ENCODE measurements at places on chromosomes 13 and 19. TPM values are rescaled to one million over a fixed set of nuclear protein-coding genes. Genes with fewer than 3 reads are reported as not detected.

Gene FFAR2
- total RNA-seq = not detected

Gene CDADC1
- total RNA-seq = 10.1 TPM

Gene TSHZ3
- total RNA-seq = 2.4 TPM

Gene LILRA1
- total RNA-seq = not detected

Gene CYP4F8
- total RNA-seq = not detected

Gene C19orf85
- total RNA-seq = not detected

Gene FFAR3
- total RNA-seq = 0.21 TPM

Gene ADGRE2
- total RNA-seq = 0.70 TPM

Gene ADAT3
- total RNA-seq = 4.9 TPM

Gene COL4A2
- 149 TPM for total RNA-seq

Gene CLC
- total RNA-seq = not detected

Gene FUT1
- 0.03 TPM for total RNA-seq

Gene ONECUT3
- not detected for total RNA-seq

Gene GSX1
- total RNA-seq = not detected

Gene CLEC17A
- total RNA-seq = not detected

Gene TPGS1
- total RNA-seq = 16.5 TPM

Gene ANKRD24
- 0.29 TPM for total RNA-seq

Gene PSG2
- not detected for total RNA-seq

Gene APOE
- total RNA-seq = 13.6 TPM

Gene RB1
- 16.2 TPM for total RNA-seq

Gene ZNF613
- total RNA-seq = 1.3 TPM

Gene MBD3
- total RNA-seq = 44.0 TPM

Gene GZMM
- total RNA-seq = 0.38 TPM

Gene C1QTNF9B
- total RNA-seq = not detected

Gene HSD11B1L
- total RNA-seq = 4.5 TPM

Gene COL4A1
- 93.4 TPM for total RNA-seq

Gene ZNF490
- total RNA-seq = not detected

Gene PSG4
- total RNA-seq = 0.71 TPM

Gene KLF1
- not detected for total RNA-seq

Gene IGFL1
- total RNA-seq = 2.0 TPM

Gene ZNF135
- total RNA-seq = not detected

Gene ZNF699
- 1.3 TPM for total RNA-seq

Gene ZNF497
- 0.95 TPM for total RNA-seq

Gene CFAP97D2
- total RNA-seq = not detected

Gene PLPPR3
- total RNA-seq = 4.8 TPM

Gene SMIM17
- 0.19 TPM for total RNA-seq

Gene FUT3
- total RNA-seq = not detected

Gene COX7A1
- not detected for total RNA-seq

Gene PDX1
- 0.08 TPM for total RNA-seq

Gene SEMA6B
- total RNA-seq = 6.2 TPM

Gene TMEM59L
- total RNA-seq = 5.8 TPM

Gene SOHLH2
- total RNA-seq = not detected

Gene PBX4
- total RNA-seq = 2.9 TPM

Gene ZNF177
- total RNA-seq = 0.22 TPM

Gene MBD3L2
- not detected for total RNA-seq

Gene KCNN4
- total RNA-seq = 57.6 TPM

Gene ARL11
- total RNA-seq = not detected

Gene CD33
- not detected for total RNA-seq

Gene NLRP11
- total RNA-seq = 0.07 TPM

Gene CLEC4M
- total RNA-seq = not detected

Gene MED16
- total RNA-seq = 14.8 TPM

Gene KLK14
- total RNA-seq = 0.71 TPM

Gene UBE2L5
- not detected for total RNA-seq

Gene FGF21
- total RNA-seq = not detected

All from A549 treated with GW870086 at 1 μM for 4 hours (cell line).